ENCODE measurements at places on chromosomes 16 and 17.

- no peak overlapping the region for H3K27ac ChIP-seq
- no peak overlapping the region for H3K4me3 ChIP-seq
- no peaks in the 10 kb centered on the region for H3K27me3 ChIP-seq
- H3K36me3 ChIP-seq, result peaks cover 16% of the 10 kb centered on the region
Observed at GRCh38 chr17:80229011-80229410, 8.8 kb downstream of the SLC26A11 start.

- peaks cover 33% of the 10 kb centered on the region for H3K36me3 ChIP-seq
- no peak overlapping the region for H3K4me3 ChIP-seq
- no peak overlapping the region for H3K27ac ChIP-seq
- H3K27me3 ChIP-seq, result peaks cover 5% of the 10 kb centered on the region
Observed at GRCh38 chr17:76236603-76237002, 3.7 kb downstream of the RNF157 start.

- H3K27ac ChIP-seq, result no peak overlapping the region
- H3K27me3 ChIP-seq, result no peaks in the 10 kb centered on the region
- H3K4me3 ChIP-seq, result no peak overlapping the region
- no peaks in the 10 kb centered on the region for H3K4me1 ChIP-seq
- DNase-seq, result no peak
- no peaks in the 10 kb centered on the region for H3K36me3 ChIP-seq
Observed at GRCh38 chr17:33135691-33136090, 144.0 kb downstream of the SPACA3 start.

- H3K27me3 ChIP-seq, result no peaks in the 10 kb centered on the region
- no peak overlapping the region for H3K27ac ChIP-seq
- H3K36me3 ChIP-seq, result peaks cover 85% of the 10 kb centered on the region
- H3K4me1 ChIP-seq, result no peaks in the 10 kb centered on the region
- DNase-seq, result no peak
- no peak overlapping the region for H3K4me3 ChIP-seq
Observed at GRCh38 chr16:10408824-10409381, 23.0 kb downstream of the ATF7IP2 start.

DNA sequence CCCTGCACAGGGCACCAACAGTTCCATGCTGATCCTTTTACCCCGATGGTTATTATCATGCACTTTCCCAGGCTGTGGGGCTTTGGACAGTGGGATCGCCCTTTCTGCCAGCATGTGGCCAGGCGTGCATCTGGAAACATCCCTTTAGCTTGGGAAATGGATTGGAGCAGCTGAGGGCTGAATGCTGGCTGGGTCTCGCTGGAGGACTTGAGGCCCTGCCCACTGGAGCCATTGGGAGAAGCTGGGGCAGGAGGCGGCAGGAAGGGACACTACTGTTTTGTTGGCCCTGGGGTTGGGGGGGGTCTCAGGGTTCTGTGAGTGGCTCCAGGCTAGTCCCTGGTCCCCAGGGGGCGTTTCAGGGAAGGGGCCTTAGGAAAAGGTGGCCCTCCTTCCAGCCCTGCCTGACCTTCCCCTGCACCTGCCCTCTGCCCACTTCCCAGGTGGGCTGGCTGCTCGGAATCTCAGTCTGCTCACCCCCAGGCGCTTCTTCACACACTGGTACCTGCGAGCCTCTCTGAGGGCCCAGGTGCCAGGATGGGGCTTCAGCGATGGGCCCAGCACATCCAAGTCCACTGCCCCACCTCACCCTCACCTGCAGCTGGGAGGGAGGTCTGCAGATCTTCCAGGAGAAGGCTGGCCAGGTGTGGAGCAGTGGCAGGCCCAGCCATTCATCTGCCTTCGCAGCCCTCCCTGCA, 1.6 kb upstream of the ADGRG3 start:
- no peaks in the 10 kb centered on the region for H3K36me3 ChIP-seq
- H3K27ac ChIP-seq, result no peak overlapping the region
- no peaks in the 10 kb centered on the region for H3K4me1 ChIP-seq

- H3K27ac ChIP-seq, result no peak overlapping the region
- no peaks in the 10 kb centered on the region for H3K27me3 ChIP-seq
- H3K4me3 ChIP-seq, result no peak overlapping the region
Observed at GRCh38 chr16:58507963-58508670, 7.2 kb upstream of the SETD6 start.

- peak overlapping the region; percentile 22 for H3K27ac ChIP-seq
- H3K4me3 ChIP-seq, result peak overlapping the region; percentile 17
- no peaks in the 10 kb centered on the region for H3K36me3 ChIP-seq
- peaks cover 20% of the 10 kb centered on the region for H3K4me1 ChIP-seq
Observed at GRCh38 chr17:41404024-41404671, 6.7 kb upstream of the KRT31 start.

DNA sequence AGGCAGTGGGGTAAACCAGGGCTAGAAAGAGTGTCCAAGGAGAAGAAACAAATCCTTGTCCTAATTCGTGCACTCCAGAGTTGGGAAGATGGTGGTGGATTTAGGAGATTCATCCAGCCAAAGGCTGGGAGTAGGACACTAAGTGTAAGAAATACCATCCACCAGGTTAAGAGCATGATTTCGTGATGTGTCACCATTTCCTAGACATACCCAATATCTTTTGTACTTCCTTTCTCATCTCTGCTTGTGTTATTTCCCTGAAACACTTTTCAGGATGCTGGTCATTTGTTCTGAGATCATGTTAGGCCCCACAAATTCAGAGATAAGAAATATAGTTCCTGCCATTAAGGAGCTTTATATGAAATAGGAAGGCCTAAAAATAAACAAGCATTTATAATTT, 106.3 kb upstream of the HLF start:
- H3K4me3 ChIP-seq, result no peak overlapping the region
- H3K36me3 ChIP-seq, result no peaks in the 10 kb centered on the region
- no peaks in the 10 kb centered on the region for H3K27me3 ChIP-seq
- DNase-seq, result no peak

DNA sequence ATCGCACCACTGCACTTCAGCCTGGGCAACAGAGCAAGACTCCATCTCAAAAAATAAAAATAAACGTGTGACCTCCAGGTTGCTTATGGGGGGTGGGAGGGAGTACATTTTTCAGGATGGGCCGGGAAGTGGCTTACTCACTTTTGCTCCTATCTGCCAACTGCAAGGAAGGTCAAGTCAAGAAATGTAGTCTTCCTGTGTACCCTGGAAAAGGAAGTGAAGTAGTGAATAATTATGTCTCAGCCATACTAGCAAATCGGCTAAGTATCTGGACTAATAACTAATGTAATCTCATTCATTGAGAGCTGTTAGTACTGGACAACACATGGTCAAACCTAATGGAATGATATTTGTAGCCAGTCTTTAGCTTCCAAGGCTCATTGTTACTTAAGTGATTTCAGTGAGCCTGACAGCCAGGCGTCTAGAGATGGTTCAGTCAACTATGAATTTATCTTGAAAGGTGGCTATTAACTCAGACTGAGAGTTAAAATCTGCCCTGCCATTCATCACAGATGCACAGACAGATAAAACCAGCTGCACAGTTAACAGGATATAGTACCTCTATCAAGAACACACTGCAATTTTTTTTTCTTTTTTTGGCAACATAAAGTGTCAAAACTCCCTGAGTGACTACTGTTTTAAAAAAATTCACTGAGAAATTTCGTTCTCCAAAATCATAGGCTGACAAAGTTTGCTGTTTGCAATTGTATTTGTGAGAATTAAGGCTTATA, 3.7 kb upstream of the TACO1 start:
- H3K27me3 ChIP-seq, result no peaks in the 10 kb centered on the region
- no peak overlapping the region for H3K27ac ChIP-seq
- peaks cover 6% of the 10 kb centered on the region for H3K36me3 ChIP-seq
- DNase-seq, result no peak
